ENCODE measurements at places on chromosomes 11 and 22.

DNA sequence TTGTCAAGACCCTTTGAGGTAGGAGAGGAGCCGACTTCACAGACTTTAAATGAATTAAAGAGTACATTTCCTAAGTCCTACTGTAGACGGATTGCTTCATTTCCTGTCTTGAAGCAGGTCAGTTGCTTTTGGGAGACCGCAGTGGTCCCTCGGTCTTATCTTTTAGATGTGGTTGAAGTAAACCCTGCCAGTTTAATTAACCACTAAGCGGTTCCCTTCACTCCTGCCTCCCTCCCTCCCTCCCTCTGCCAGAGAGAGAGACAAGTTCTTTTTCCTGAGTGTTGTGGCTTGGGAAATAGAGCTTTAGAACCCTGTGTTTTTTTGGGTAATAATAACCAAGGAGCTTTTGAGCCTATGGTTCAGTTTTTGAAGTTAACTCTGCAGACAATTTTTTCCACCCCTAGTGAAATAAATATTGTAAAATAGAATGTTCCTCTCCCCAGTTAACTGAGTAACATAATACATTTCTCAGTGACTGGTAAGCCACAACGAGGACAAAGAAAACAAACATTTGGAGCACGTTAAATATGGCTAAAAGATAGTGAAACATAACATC, 147.5 kb downstream of the LDLRAD3 start:
- DNase-seq, result no peak

DNA sequence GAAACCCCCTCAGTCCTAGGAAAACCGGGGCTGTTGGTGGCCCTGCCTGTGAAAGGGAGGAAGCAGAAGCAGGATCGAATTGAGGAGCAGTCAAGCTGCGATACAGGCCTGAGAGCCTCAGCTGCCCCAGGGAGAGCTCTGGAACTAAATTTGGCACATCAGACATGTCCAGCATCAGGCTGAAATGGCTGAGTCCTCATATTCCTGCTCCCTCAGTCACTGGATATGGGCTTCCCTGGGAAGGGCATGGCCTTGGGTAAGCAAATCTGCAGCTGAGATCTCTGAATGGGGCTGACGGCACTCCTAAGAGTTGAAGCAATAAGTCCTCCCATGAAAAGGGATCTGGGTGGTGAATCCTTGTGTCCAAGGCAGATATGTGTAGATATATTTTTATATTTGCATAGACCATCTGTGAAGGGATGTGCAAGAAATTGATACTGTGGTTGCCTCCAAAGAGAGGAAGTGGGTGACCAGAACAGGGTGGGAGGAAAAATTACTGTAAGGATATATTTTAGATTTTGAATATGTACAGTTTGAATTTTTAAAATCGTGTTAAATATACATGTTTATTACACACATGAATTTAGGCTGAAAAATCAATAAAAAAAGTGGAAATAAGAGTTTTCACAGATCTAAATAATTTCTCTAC, 45.5 kb downstream of the APIP start:
- no peak for DNase-seq

- DNase-seq, result no peak
Observed at GRCh38 chr11:134656861-134657540, 245.0 kb upstream of the B3GAT1 start.

DNA sequence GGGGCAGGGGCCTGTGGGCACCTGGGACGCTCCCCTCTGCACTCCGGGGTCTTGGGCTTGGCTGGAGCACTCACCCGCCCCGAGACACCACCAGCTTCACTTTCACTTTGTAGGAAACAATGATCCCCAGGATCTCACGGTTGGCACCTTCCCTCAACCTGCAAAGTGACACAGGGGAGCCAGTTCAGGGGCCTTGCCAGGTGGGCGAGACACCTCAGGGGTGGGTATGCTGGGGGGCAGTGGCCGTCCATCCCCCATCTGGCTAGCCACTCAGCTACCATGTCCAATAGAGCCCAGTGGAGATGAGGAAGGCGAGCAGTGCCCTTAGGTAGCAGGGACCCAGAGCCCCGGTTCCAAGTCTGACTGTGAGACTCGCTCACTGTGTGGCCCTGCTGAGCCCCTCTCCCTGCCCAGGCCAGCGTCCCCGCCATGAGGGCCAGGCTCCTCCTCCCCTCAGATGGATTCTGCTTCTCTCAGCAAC, 32.3 kb downstream of the TPBGL start:
- no peak for DNase-seq

DNA sequence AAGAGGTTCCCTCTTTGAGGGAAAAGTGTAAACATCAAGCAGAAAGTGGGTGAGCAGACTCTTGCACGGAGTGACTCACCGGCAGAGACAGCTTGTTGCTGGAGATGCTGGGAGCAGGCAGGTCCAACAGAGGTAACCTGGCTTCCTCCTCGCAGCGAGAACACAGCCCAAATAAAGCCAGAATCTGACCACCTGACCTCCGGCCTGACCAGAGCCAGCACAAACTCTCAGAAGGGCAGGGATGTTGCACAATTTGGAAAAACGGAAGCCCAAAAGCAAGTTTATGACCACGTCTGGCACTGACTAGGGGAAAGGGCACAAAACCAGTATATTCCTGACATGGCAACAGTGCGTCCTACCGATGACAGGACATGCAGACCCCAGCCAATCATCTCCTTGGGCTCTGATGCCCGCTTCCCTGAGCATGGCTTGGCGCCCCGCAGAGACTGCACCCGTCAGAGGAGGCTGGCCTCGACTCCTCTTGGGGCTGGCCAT, 5.4 kb downstream of the SMCO4 start:
- no peak for DNase-seq

All from stimulated activated naive CD8-positive, alpha-beta T cell treated with anti-CD3 and anti-CD28 coated beads, Interleukin-15, amount 100 ng/mL, for 72 hours (primary cell).